COR-L47 (cell line): ENCODE measurements at places on chromosomes 12 and 14.
A peak's percentile ranks its signal among the peaks of the same experiment; 100 is the strongest.

GRCh38 chr14:90577661-90578282, 180.9 kb downstream of the CALM1 start:
- no peak for DNase-seq

DNA sequence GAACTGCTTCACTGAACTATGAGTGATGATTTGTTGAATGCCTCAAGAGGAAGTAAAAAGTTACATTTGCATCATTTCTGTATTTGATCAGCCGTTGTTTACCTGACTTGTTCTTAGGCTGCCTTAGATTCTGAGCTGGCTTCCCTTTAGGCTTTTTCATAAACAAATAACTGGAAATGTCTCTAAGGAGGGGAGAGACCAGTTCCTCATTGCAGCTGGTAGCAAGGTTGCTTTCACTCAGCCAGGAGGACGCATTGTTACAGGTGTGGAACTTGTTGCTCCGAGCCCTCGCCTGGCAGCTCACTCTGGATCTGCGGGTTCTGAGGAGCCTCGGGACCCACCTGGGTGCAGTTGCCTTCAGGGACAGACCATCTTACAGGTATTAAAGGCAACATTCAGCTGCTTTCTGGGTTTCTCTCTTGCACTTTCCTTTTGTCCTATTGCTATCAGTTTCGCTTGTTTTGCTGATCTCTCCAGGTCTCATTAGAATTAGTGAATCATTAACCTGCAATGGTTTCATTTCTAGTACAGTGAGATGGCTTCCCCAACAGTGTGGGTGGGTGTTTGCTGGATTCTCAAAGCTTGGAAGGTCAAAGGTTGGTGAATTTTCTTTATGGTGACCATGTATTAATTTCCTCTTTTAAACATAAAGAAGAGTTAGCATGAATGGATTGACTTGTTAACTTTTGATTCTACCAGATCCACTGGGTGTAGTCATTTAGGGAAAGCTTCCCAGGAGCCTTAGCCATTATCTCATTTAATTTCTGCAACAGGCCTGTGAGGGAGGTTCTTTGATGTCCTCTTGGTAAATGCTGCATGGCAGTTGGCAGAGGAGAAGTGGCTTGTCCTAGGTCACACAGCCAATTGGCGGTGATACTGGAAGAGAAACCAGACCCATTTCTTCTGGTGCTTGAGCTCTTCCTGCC, at the start of gene PLEKHG7:
Gene PLEKHG7 (plus strand): TSS at position 236 of the 926 bp plus-strand sequence. CDS start 3,643 bp downstream, outside the sequence.
- no peak for DNase-seq

DNA sequence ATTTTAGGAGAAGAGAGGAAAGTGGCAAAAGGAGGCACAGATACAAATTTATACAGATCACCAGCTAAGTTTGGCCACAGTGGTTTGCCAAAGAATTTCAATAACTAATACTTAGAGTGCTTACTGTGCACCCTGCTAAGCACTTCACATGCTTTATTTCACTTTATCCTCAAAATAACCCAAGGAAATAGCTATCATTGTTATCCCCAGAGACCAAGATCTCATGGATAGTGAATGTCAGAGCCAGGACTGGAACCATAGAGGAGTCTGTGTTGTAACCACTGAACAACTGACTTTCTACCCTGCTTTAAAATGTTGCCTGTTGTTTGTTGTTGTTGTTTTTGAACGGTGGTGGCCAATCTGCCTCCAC, 1.3 kb upstream of the TCP11L2 start:
- DNase-seq: no peak

DNA sequence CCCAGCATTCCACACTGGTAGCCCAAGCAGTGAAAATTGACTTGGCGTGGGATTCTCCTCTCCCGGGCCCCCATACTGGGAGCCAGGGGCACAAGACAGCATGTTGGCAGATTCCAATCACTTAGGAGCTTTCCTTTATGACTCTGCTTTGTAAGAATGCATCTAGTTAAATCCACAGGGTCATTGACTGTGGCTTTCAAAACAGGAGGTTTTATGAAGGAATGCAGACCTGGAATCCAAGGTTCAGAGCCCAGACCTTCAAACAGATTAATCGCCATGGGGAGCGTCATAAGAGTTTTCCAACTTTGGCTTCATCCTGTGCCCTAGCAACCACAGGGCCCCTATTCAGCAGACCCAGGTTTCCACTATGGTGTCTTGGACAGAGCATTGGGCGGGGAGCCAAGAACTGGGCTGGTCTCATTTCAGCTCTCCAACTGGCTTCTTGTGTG, 76.4 kb upstream of the RMST start:
- DNase-seq: no peak

GRCh38 chr14:81125536-81125935, 95.2 kb downstream of the GTF2A1 start:
- DNase-seq: no peak

DNA sequence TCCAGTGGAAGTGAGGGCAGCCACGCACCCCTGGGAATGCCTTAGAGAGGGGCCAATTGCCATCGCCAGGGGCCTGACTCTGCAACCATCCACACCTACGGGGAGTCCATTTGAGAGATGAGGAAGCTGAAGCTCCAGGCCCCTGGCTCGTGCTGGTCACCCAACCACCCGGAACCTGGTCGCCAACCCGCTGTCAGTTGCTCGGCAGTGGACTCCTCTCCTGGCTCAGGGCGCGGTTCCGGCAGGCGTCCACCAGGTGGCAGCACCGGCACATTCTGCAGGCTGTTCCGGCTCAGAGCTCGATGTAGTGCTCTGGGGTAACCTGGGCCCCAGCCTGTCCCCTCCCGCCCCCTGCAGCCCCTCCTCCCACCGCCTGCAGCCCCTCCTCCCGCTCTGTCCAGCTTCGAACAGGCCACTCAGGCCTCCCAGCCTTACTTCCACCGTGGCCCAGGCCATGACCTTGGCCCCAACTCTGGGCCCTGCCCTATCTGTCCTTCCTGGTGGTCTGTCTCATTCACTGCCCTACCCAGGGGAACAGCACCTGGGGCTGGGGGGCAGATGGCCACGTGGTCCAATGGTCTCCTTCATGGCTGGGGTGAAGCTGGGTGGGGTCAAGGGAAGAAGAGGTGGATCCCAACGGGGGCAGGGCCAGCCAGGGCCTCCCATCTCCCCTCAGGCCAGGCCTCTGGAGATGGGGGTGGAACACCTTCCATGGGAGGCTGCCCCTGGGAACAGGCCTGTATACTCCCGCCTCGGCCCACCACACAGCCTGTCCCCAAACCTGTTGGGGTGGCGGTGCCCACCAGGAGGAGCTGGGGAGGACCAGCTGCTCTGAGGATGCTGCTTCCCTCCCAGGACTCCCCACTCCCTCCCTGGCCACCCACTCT, 15.7 kb downstream of the SIVA1 start:
- DNase-seq: peak; percentile 83

DNA sequence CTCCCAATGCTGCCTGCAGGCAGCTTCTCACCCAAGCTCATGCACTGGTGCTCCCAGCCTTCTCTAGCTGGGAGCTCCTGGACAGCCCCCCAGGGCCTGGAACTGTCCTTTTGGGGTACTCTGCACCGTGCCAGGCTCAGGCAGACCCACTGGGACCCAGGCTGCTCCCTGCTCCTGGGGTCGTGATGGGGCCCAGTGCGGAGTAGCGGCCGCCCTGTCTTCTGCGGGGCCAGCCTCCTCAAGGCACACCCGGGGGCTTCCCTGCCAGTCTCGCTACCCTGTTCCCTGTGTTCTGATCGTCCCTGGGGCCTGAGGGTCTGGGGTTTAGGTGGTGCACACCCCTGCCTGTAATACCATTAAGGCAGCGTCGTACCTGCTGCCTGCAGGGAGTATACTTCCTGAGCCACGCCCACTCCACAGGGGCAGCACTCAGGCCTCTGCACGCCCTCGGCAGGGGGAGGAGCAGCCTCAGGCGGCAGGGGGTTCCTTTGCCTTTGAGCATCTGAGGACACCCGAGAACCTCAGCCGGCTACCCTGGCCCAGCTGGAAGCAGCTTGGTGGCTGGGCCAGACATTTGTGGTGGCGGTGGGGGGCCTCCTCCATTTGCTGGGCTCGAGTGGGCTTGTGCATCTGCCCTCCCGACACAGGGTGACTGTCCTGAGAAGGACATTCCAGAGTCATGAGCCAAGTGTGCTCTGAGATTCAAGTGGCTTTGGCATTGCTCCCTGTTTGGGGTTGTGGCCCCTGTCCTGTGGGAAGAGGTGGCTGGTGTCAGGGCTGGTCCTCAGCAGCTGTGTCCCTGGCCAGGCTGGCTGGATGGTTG, 9.2 kb upstream of the CRIP2 start:
- DNase-seq: peak; percentile 33

GRCh38 chr12:122986258-122986871, 5.9 kb downstream of the ARL6IP4 start:
- no peak for DNase-seq

GRCh38 chr12:42360747-42361403, 34.9 kb downstream of the PPHLN1 start:
- no peak for DNase-seq

GRCh38 chr12:75481774-75482173, 1.2 kb downstream of the GLIPR1 start:
- no peak for DNase-seq

GRCh38 chr12:6697584-6698351, 2.8 kb downstream of the PIANP start:
- DNase-seq: no peak

DNA sequence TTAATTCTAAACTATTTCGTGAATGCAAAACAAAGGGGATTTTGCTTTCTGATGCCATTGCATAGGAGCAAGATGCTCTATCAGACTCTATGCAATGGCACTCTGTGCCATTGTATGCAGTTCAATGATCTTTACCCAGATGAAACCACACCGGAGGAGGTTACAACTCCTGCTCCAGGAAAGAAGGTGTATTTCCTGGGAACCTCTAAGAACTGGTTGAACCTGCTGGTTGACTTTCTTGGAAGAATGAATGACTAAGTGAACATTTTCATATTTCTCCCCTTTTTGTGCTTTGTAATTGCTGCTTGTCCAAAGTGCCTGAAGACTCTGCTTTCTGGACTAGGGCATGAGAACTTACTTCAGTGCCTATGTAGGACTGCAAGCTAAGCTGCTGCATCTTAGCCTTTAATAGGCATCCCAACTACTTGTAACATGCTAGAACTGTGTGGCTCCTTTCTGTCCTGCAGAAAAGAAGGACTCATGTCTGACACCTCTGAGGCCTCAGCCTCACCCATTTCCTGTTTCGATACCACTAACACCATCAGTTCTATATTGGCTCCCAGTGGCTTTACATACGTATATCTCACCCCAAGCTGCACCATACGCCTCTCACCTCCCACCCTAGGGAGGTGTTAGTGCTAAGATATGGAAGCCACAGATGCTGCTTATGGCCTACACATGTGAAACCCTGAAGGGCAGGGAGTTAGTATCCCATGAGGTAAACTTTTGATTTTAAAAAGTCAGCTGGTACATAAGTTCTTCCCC, 193.5 kb upstream of the CNOT2 start:
- DNase-seq: no peak

GRCh38 chr14:60819575-60819974, 85.0 kb downstream of the MNAT1 start:
- no peak for DNase-seq

GRCh38 chr14:94360945-94361565, 27.3 kb downstream of the SERPINA1 start:
- no peak for DNase-seq

DNA sequence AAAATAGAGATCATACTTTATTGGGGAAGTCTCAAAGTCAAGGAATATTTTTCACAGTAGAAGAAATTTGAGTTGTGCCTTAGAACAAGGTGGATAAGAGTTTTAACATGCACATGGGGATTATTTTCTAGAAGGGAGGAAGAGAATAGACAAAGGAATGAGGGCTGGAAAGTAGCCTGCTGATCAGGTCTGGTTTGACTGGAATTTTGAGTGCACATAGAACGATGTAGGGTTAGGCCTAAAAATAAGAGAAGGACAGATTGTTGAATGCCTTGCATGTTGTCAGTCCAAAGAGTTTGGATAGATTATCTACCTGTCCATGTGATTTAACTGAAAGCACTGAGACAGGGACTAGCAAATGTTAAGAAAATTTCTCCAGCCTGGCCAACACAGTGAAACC, 87.2 kb downstream of the SRGAP1 start:
- DNase-seq: no peak

DNA sequence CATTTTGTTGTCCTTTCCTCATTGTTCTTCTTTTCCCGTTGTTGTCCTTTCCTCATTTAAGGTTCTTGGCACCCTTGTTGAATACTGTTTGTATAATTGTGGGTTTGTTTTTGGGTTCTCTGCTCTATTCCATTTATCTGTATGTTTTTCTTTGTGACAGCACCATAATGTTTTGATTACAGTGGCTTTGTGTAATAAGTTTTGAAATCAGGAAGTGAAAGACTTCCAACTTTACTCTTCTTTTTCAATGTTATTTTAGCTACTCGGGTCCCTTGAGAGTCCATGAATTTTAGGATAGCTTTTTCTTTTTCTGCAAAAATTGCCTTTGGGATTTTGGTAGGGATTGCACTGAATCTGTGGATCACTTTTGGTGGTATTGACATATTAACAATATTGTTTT, 28.1 kb downstream of the ETNK1 start:
- DNase-seq: no peak

DNA sequence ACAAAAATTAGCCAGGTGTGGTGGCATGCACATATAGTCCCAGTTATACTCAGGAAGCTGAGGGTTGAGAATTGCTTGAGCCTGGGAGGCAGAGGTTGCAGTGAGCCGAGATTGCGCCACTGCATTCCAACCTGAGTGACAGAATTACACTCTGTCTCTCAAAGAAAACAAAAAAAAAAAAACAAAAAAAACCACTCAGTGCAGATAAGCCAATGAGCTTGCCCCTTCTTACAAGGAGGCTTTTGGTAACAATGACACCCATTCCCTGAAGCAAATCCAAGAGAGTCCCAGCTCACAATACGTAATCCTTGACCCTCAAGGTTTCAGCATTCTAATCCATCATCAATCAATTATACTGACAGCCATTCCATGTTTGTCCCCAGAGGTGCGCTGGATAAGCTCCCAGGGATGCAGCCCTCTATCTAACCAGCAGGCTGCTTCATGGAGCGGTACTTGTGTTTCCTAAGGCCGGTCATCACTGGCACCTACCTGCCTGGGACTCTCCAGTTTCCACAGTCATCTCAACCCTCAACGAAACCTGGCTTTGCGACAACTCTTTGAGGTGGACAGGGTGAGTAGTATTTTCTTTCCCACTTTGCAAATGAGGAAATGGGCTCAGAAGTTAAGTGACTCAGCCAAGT, 12.4 kb downstream of the GCN1 start:
- no peak for DNase-seq

DNA sequence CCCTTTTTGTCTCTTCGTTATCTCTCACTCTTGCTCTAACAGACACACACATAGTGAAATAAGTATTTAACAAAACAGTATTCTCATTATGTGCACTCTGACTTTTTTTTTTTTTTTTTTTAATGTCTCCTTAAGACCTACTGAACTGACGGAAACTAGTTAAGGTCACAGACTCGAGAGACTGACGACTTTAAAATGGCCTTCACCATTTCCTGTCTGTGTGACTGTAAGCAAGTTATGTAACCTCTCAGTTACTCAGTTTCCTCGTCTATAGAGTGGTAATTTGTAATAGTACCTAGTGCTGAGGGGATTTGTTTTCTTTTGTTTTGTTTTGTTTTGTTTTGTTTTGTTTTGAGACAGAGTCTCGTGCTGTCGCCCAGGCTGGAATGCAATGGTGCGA, 284.8 kb downstream of the FBXL14 start:
- no peak for DNase-seq

GRCh38 chr12:122265886-122266229, 436 bp downstream of the VPS33A start:
- no peak for DNase-seq

- DNase-seq: no peak
These were observed 78.5 kb downstream of the TMEM117 start for GRCh38 chr12:43914391-43914790.

- DNase-seq: no peak
These were observed 284.5 kb downstream of the DPF3 start for GRCh38 chr14:72609205-72609916.
